ENCODE measurements at places on chromosomes 13 and 19. TPM values are rescaled to one million over a fixed set of nuclear protein-coding genes. Genes with fewer than 3 reads are reported as not detected.

DNA sequence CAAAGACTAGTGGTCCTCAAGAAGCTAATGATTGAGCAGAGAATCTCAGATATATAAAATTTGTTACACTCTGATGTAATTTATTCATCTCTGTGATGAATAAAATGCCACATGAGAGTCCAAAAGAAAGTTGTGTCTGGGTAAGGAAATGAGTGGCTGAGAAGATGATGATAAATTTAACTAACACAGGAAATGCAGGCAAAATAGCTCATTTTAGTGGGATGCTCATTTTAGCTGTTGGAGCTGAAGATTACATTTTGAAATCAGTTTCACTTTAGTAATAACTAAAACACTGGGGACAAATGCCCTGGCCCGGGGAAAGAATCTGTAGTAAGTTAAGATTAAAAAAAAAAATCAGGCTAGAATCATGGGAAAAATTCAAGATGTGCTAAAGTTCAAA, 35.2 kb downstream of the SPRY2 start:
- no peak for DNase-seq

DNA sequence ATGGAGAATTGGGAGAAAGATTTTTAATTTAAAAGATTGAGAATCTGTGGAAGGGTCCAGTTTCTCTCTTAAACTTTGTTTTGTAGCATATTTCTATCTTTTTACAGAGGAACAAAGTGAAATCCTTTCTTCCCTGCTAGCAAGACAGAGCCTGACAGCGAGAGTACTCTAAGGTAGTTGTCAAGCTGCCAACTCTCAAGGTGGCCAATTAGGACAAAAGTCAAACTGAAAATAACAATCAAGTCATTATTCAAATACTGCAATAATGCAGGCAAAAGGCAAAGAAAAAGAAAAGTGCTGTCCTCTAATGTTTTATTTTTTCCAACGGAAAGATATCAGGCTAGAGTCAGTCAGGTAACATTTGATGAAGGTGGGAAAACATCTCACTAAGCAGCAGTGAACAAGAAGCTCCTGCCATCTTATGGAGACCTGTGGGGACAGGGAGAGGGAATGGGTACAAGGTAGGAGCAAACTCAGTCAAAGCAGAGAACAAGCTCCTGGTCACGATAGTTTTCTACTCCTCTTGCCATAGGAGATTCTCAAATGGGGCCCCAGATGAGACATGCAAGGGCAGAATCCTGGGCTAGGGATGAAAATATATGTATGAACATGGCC, 801.9 kb upstream of the SLITRK1 start:
- peak; percentile 22 for DNase-seq

The SHISA7 gene
- total RNA-seq, result not detected

GRCh38 chr13:39407786-39408185, 195.2 kb downstream of the LHFPL6 start:
- DNase-seq, result no peak

DNA sequence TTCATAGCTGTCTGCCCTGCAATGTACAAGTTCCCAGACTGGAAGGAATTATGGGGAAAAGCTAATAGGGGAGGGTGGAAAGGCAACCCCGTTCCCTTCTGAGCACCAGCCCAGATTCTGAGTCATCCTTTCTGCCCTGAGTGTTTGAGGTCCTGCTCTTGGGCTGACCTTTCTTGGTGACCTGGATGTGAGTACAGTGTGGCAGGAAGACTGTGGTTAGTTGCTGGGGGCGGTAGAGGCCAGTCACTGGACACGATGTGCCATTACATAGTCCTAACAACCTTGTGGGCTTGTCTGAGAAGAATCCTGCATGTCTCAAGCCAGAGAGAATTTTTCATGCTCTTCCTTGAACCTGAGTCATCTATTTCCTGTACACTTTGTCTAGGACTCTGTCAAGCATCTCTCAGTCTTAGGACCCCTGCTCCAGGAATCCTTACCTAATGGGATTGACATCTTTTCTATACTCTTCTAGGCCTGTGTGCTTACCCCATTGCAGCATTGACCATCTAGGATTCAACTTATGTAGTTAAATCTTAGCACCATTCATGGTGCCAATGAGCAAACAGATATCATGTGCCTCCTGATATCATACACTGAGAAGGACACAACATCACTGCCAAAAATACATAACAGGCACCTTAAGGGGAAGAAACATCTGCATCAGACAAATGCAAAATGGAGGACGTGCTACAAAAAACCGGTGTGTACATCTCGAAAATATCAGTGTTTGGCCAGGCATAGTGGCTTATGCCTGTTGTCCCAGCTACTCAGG, 8.1 kb upstream of the ANGPTL4 start:
- DNase-seq, result peak; percentile 99

The LGALS14 gene
- total RNA-seq, result not detected

DNA sequence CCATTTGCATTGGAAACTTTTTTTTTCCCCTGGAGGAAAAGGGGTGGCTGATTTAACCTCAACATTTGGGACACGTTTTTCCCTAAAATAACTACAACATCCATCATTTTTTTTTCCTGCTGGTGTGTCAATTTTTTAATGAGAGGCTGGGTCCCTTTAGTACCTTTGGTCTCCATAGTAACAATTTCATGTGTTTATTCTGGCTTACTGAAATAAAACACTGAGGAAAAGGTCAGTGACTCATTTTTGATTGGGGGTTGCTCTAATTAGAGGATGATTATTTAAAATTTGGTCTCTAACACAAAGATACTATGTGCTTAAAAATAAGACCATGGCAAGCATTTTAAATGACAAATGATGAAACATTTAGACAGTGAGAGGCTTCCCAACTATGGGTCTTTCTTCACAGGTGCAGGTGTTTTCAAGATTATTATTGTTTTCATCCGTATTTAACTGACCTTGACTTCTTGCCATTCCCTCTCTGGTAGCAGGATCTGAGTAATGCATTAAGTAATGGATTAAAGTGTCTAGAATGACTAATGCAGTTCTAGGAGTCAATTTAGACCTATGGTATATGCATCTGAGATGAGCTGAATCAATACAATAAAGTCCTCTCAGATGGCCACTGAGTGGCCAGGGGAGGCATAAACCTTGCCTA, 406.4 kb downstream of the KCNRG start:
- peak; percentile 59 for DNase-seq

- DNase-seq, result no peak
These were observed 3.5 kb downstream of the PAK4 start for GRCh38 chr19:39129116-39129515.

- DNase-seq, result no peak
These were observed 20.3 kb upstream of the CEACAM1 start for GRCh38 chr19:42548552-42548951.

GRCh38 chr13:43006893-43007631, 15.0 kb upstream of the EPSTI1 start:
- peak; percentile 42 for DNase-seq

The PRTN3 gene
- not detected for total RNA-seq

DNA sequence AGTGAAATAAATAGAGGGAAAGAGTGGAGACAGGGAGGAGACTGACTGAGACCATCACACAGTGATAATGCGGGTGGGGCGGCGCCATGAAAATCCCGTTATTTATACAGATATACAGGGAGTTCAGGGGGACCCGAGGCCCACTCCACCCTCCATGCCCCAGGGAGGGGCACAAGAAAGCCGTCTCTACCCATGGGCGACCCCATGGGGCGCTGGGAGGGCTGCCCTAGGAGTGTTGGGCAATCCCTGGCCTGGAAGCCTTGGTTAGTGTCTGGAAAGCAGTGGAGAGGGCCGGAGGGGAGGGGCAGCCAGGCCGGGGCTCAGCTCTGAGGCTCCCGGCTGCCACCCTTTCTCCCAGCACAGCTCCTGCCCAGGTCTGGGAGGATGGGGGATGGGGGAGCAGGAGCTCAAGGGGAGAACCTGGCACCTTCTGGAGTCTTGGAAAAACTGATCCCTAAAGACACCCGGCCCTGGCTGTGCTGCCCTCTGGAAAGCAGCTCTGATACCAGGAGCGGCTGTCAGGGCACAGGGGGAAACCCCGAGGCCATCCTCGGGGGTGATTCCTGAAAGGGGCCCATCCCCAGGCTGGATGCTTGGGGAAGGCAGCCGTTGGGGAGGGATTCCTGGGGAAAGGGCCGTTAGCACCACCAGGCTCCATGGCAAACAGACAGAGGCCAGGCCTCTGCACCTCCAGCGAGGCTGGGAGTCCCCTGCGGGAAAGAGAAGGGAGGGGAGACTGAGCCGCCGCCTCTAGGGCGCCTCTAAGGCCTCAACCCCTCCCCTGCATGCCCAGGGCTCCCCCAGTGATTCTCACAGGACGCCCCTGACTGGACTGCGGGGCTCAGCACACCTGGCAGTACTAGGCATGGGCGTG, 3.0 kb upstream of the PRKD2 start:
- no peak for DNase-seq

DNA sequence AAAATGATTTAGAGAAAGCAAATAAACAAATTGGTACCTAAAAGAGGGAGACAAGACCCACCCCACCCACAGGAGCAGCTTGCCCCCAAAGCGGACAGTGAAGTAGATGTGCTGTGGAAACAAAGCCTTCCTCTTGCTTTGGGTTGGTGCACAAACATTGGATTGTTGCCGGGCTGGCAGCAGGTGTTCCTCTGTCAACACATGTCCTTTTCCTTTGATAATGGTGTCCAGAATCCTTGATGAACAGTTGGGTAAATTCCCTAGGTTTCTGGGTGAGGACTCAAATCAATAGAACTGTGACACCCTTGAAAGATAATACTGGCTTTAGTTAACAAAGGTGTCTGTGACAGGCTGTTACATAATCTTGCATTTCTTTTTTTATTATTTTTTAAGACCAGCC, 311.8 kb downstream of the SPRY2 start:
- no peak for DNase-seq

DNA sequence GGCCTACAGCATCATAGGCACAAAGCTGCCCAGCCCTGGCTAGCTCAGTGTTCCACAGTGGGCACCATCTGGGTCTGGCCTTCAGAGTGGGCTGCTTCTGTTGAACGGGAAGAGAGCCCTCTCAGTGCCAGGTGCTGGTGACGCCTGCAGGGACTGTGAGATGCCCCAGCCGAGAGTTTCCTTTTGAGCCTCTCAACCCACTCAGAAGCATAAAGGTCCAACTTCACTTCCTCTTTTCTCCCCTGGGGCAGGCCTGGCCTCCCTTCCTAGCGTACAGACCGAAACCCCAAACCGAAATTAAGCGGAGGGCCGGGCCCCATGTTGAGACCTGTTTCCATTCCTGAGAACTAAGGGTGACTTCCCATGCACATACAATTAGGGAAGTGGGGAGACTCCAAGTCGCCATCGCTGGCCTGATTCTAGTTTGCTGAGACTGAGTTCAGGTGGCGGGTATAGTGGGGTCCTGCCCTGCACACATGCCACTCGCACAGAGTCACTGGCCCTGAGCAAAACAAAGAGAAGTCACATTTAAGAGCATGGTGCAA, 6.9 kb downstream of the RAB8A start:
- no peak for DNase-seq

The FDX2 gene
- total RNA-seq, result 30.3 TPM

DNA sequence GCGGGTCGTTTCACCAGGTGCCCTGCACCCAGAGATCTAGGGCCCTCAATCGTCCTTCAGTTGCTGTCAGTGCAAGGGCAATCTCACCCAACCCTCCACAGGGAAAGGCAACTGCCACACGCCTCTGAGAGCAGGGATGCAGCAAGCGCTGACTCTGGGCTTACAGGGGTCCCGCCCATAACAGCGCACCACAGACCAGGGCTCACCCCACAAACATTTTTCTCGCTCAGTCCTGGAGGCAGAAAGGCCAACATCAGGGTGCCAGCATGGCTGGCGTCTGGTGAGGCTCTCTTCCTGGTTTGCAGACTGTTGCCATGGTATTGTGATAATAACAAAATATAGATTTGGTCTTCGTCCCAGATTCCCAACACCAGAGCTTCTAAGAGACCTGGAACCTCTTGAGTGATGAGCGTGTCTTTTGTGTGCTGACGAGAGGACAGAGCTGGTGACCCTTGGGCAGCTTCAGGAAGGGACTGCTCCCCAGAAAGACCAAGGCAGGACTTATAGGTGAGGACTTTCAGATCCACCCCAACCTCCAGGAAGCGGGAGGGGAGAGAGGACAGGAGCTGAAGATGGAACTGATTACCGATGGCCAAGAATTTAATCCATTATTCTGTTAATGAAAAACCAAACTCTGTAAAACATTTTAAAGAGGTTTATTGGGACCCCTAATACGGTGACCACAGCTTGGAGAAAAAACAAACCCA, 51.3 kb downstream of the C13orf46 start:
- no peak for DNase-seq

DNA sequence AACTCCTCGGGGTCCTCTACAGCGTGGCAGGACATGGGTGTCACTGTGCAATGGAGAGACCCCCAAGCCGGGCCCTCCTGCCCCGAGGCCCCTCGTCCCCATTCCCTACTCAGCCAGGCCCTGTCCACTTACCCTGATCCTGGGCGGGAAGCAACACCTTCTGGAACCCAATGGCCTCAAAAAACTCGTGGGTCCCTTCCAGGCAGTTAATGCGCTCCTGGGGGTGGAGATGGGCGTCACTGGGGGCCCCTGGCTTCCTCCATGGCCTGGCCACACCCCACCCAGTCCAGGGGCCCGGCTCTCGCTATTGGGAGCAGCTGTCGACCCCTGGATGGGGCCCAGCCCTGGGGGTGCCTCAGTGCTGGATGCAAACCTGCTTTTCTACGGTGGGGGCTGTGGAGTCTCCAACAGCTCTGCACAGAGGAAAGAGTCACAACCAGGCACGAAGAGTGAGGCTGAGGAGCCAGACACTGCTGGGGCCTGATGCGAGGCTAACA, 10.8 kb downstream of the UBXN6 start:
- DNase-seq, result no peak

The ZNF534 gene
- total RNA-seq, result not detected

DNA sequence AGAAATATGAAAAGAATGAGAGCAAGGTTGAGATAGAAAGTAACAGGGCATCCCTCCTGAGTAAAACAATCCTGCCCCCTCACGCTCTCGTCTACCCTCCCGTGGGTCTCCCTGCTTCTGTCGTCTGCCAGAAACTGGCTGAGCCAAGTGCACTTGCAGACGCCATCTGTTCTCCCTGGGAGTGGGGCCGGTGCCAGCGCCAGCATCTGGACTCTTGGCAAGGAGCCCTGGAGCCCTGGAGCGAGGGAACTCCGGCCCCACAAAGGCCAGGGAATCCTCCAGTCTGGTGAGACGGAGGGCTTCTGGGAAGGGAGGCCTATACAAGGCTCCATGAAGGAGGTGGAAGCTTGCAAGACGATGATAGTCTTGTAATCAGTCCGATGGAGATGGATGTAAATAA, 2.3 kb upstream of the TMEM91 start:
- peak; percentile 94 for DNase-seq

GRCh38 chr13:99467764-99468163, 33.5 kb upstream of the TM9SF2 start:
- DNase-seq, result peak; percentile 41

The SHD gene
- not detected for total RNA-seq

GRCh38 chr13:112852808-112853207, 116.2 kb upstream of the MCF2L start:
- no peak for DNase-seq

Measured in MCF 10A (cell line).